ENCODE measurements at places on chromosomes 7 and 10.

DNA sequence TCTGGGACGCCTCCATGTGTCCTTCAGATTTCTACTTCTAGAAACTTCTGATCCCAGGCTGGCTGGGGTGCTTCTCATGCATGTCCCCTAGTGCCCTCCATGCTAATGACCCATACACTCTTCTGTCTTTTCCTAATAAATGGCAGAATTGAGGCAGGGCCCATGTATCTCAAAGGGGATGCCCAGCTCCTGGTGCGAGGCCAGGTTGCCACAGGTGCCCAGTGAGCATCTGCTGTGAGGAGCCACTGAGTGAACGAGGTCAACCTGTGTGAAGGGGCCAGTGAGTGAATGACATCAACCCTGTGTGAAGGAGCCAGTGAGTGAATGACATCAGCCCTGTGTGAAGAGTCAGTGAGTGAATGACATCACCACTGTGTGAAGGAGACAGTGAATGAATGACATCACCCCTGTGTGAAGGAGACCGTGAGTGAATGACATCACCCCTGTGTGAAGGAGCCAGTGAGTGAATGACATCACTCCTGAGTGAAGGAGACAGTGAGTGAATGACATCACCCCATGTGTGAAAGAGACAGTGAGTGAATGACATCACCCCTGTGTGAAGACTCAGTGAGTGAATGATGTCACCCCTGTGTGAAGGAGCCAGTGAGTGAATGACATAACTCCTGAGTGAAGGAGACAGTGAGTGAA, 478.9 kb downstream of the PTPRN2 start:
- DNase-seq: no peak

GRCh38 chr7:11486271-11486670, 345.7 kb downstream of the THSD7A start:
- DNase-seq: no peak

DNA sequence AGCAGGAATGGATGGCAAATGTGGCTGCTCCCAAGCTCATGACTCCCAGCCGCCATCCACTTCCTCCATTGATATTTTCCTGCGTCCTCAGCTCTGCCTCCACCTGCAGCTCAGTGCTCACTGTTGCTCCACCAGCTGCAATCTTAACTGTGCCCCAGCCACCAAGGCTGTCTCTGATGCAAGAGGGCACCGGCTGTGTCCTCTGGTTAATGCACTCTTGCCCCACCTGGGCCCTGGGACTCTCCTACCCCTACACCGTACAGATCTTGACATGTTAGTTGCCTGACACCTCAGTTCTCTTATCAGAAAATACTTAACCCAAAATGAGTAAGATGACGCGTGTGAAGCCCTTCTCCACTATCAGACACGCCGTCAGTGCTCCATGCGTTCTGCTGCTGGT, 45.5 kb upstream of the GPR26 start:
- no peak for DNase-seq

DNA sequence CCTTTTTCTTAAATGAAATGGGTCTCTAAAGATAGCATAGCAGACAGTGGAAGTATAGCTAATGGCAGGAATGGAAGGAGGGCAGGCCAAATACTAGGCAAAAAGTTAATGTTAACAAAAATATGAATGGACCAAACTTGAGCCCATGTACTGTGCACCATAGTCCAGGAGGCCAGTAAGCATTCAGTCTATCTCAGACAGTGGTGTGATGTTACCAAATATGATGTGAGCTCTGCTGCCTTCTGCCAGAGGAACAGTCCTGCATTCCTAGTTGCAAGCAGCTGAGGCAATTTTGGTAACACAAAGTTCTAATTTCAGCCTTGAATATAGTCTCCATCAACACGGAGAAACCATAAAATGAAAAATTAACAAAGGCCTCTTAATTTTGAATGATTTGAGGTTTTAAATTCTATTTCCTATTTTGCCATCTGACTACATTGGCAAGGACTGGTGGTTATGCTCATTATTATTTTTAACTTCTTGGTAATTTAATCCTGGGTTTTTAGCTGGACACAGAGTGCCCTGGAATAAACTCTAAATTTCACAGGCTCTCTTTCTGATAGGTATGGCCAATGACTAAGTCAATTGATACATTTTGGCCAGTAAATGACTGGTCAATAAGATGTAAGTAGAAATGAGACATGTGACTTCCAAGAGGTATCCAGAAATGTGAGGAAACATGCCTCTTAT, 317.0 kb upstream of the MYO3A start:
- no peak for DNase-seq

- DNase-seq: no peak
Observed at GRCh38 chr10:43945908-43946307, 297.2 kb upstream of the ZNF32 start.

DNA sequence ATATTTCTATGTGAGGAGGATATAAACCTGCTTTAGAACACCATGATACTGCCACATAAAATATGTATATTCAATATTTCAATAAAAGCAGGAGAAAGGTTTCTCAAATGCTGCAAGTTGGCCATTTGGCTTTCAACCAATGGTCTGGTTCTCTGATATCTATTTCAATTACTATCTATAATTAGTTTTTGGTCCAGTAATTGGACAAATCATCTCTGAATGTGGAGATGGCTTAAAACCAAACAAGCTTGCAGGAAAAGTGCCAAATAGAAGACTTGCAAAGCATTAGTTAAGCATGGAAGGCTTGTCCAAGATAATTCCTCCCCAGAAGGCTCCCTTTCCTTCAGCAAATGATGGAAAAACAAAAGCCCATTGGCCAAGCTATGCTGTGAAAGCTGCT, 140.1 kb downstream of the CPEB3 start:
- DNase-seq: no peak

- DNase-seq: no peak
Observed at GRCh38 chr7:78499971-78500370, 701.4 kb downstream of the PHTF2 start.

Measured in GM12892 (cell line).